ENCODE measurements at places on chromosomes 3 and 15.
A peak's percentile ranks its signal among the peaks of the same experiment; 100 is the strongest.

GRCh38 chr15:38745126-38745525 lies 180.5 kb upstream of the RASGRP1 start:
- DNase-seq, result no peak

DNA sequence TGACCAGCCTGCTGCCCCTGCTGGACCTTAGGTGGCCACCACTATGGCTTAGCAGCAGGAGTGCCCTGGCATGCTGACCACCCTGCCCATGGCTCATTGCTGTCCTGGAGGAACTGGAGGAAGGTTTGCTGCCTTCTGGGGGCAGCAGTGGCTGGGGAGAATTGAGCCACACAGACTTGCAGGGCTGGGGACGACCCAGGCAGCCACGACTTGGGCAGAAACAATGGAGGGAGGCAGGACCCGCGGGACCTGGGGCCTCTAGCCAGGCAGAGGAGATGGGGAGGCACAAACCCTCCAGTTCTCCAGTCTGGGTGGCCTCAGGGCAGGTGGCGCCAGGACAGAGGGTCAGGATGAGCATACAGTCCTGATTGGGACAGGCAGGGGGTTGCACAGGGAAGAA lies 32.8 kb downstream of the ADAMTS7 start:
- no peak for DNase-seq

- no peak for DNase-seq
Measured at GRCh38 chr3:31132132-31132769, 237.8 kb upstream of the GADL1 start.

GRCh38 chr3:46545818-46546630 lies 20.1 kb downstream of the LRRC2 start:
- DNase-seq, result no peak

GRCh38 chr3:95387242-95388021 lies 1324.6 kb downstream of the NSUN3 start:
- DNase-seq, result no peak

DNA sequence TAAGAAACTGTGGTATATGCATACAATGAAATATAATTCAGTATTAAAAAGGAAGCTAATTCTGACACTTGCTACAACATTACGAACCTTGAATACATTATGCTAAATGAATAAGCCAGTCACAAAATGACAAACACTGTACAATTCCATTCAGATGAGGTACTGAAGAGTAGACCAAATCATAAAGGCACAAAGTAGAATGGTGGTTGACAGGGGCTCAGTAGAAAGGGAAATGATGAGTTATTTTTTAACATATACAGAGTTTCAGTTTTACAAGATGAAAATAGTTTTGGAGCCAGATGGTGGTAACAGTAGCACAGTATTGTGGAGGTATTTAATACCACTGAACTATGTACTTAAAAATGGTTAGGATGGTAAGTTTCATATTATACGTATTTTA lies 254.6 kb upstream of the RBMS3 start:
- no peak for DNase-seq

DNA sequence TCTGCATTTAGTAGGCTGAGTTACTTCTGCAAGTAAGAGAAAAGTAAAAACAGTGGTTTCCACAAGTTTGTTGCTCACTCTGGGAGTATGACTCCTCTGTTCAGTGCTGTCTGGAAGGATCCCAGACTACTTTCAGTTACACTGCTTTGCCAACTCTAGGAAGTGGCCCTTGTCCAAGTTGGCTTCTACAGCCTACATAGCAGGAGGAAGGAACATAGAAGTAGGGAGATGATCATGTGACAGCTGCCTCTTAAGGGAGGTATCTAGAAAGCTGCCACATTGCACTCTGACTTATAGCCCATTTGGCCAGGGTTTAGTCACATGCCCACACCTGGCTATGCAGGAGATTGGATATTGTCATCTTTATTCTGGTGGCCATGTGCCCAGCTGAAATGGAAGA lies 298.1 kb downstream of the NSUN3 start:
- DNase-seq, result no peak

- DNase-seq, result no peak
Measured at GRCh38 chr3:48275287-48276027, 34.6 kb downstream of the ZNF589 start.

- no peak for DNase-seq
Measured at GRCh38 chr3:101268971-101269671, 51.3 kb downstream of the IMPG2 start.

GRCh38 chr3:150483226-150483625 lies 63.1 kb downstream of the SERP1 start:
- DNase-seq, result no peak

- no peak for DNase-seq
Measured at GRCh38 chr3:30510596-30510995, 95.8 kb upstream of the TGFBR2 start.

DNA sequence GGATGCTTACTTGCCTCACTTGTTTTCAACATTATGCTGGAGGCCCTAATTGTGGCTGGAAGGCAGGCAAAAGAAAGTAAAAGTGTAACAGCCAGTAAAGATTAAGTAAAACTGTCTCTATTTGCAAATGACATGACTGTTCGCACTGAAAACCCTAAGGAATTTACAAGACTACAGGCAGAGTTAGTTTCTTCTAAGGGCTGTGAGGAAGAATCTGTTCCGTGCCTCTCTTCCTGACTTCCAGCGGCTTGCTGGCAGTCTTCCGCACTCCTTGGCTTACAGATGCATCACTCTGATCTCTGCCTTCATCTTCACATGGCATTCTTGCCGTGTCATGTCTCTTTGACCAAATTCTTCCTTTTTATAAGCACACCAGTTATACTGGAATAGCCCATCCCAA lies 86.1 kb downstream of the DLG1 start:
- DNase-seq, result no peak

- no peak for DNase-seq
Measured at GRCh38 chr3:119360736-119361462, 66.7 kb downstream of the ARHGAP31 start.

GRCh38 chr3:150372320-150372719 lies 35.8 kb upstream of the TSC22D2 start:
- DNase-seq, result no peak

DNA sequence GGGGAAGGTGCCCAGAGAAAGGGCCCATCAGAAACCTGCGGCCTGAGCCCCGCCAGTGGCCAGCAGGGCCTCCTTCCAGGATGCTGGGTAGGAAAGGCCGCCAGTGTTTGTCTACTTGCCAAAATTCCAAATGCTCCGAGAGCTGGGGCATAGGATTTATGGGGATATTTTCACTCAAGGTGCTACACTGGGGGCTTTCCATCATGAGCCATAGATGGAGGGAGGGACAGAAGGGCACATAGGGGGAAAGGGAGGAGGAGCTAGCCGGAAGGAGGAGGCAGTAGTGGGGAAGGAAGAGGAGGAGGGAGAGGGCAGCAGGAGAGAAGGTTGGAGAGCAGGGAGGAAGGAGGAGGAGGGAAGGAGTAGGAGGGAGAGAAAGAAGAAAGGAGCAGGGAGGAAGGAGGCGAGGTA lies 494.7 kb upstream of the PROK2 start:
- no peak for DNase-seq

DNA sequence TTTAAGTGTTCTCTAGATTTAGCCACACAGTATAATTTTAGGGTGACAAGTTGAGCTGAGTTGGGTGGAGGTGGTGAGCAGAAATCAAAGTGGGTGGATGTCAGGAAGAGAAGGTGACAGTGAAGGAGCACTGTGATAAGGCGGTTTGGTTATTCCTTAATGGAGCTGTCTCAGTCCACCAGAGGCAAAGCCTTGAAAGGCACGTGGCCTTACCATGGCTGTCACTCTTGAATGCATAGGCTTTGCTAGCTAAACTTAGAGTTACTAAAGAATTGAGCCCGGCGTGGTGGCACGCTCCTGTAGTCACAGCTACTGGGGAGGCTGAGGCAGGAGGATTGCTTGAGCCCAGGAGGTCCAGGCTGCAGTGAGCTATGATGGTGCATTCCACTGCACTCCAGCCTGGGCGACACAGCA lies 560 bp upstream of the TTLL13 start:
- DNase-seq, result no peak

- DNase-seq, result no peak
Measured at GRCh38 chr3:113878403-113878802, 39.8 kb downstream of the GRAMD1C start.

GRCh38 chr3:47323431-47324277 lies 40.9 kb downstream of the KLHL18 start:
- no peak for DNase-seq

- DNase-seq, result no peak
Measured at GRCh38 chr3:52262447-52262846, 16.0 kb downstream of the WDR82 start.

- peak; percentile 38 for DNase-seq
Measured at GRCh38 chr15:99409097-99409473, 156.7 kb upstream of the MEF2A start.

DNA sequence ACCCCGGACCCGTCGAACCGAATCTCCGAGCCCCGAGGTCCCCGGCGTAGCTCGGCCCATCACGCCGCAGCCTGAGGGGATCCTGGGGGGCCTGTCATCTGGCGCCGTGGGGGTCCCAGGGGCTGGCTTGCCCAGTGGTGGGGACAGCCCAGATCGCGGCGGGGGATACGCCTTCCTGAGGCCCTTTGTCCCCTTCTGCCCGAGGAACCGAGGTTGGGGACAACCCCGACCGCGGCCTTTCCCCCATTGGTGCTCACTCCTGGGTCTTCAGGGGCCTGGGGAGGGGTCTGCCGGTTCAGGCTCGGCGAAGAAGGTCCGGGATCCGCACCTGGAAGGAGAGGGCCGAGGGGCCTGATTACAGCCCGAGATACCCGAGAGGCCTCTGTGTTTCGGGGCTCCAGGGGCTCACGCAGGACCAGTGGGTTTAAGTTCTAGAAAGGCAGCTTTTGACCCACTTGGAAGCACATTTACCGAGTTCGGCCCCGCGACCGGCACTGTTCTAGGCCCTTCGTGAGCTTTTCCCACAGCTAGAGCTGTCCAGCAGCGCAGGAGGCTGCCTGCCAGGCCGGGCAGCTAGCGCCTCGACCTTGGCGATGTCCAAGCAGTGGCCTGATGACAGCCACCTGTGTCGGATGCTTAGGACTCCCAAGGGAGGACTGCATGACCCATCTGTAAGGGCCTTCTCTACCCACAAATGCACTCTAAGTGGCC lies 504 bp downstream of the ABHD2 start:
- no peak for DNase-seq

DNA sequence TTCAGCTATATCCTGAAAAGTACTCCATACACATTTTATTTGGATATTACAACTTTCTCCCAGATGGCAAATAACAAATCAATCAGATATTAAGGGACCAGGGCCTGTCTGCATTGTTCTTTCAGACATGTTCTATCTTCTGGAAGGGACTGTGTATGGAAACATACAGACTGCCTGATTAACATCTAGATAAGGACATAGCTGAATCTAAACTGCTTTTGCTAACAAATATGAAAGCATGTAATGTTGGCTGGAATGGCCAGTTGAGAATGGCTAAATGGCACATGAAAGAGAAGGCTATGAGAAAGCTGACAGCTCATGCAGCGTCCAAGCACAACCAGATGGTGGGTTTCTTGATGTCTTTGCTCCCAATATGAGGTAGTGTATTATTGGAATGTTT lies 149.4 kb downstream of the CFAP20DC start:
- no peak for DNase-seq

- no peak for DNase-seq
Measured at GRCh38 chr3:183699238-183699947, 1.8 kb downstream of the YEATS2 start.

- no peak for DNase-seq
Measured at GRCh38 chr3:124362455-124362854, 367.8 kb upstream of the UMPS start.

- no peak for DNase-seq
Measured at GRCh38 chr3:23004971-23005370, 198.2 kb upstream of the UBE2E2 start.

DNA sequence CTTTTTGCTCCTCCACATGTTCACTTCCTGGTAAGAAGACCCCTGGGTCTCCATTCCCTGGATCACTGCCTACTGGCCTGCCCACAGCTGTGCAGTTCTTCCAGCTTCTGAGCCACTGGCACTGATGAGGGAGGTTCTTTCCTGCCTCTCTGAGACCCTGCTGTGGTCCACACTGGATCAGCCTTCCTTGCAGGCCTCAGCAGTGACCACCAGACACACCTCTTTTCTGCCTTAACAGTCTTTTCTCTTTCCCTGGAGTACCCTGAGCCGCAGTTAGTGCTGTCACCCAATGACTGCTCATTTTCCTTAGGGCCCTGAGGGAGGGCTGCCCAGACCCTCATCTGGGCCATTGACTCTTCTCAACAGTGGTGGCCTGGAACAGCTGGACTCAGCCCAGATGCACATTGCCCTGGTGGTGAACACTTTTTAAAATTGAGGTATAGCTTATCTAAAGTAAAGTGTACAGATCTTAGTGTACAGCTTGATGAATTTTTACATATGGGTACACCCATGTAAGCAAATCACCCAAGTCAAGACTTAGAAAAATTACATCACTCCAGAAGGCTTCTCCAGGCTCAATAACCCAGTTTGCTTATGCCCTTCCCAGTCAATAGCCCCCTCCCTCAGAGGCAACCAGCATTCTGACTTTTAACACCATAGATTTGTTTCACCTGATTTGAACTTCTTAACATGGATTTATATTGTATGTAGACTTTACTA lies 32.8 kb upstream of the C3orf80 start:
- no peak for DNase-seq

GRCh38 chr15:45635191-45635638 lies 386 bp downstream of the SQOR start:
- no peak for DNase-seq

DNA sequence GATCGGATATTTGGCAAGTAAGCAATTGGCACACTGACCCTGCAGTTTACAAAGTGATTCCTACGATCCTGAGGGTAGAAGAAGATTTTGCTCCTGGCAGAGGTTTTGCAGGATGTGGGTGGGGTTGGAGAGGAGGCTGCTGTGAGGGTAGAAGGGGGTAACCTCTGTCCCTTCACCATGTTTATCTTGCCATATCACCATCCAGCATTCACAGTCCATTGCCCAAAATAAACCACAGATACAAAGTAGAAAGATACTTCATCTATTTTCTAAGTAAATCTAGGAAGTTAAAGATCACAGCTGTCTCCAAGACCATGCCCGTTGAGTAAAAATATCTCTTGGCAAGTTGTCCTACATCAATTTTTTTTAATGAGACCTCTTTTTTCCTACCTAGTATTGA lies 51.6 kb downstream of the LIPC start:
- no peak for DNase-seq

GRCh38 chr15:59388670-59389069 lies 16.0 kb upstream of the MYO1E start:
- no peak for DNase-seq

- DNase-seq, result no peak
Measured at GRCh38 chr3:68479779-68480178, 452.6 kb downstream of the TAFA4 start.

GRCh38 chr15:33670567-33670966 lies 297.7 kb upstream of the CHRM5 start:
- DNase-seq, result no peak

- no peak for DNase-seq
Measured at GRCh38 chr3:53613125-53613524, 118.7 kb downstream of the CACNA1D start.

GRCh38 chr3:7346364-7346763 lies 485.4 kb downstream of the GRM7 start:
- DNase-seq, result no peak

All from NT2/D1 (cell line).